ENCODE measurements at places on chromosomes 2 and 18.

DNA sequence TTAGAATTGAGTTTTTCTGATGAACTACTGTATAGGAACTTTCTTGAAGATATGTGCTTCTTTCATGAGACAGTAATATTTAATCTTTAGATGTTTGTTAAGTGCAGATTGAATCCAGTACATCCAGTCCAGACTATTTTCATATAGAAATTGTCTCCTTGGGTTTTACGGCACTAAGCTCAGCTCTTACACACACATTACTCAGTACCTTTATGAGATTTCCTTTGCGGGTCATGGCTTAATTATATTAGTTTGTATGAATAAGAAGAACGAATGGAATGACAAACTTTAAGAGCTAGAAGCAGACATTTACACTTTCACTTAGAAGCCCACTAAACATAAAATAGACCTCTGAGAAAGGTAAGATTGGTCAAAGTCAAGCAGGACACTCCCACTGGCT lies 223.3 kb upstream of the THUMPD2 start:
- no peak overlapping the region for H3K27ac ChIP-seq
- no peaks in the 10 kb centered on the region for H3K27me3 ChIP-seq
- H3K4me3 ChIP-seq = no peak overlapping the region

DNA sequence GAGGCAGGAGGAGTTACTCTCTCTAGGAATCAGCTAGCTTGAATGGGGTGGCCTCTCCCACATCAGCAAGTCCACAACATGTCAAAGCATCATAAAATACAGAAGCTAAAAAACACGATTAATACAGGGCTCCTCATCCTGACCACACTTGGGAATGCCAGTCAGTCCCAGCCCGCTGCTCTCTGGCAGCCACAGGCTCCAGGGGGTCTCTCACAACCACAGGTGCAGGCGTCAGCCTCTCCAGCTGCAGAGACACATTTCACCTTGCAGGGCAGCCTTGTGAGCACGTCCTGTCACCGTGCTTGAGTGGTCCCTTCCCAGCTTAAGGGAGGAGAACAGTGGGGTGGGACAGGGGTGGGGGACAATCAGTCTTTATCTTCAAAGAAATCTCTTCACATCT lies 137.4 kb upstream of the SH3BP4 start:
- H3K4me1 ChIP-seq = no peaks in the 10 kb centered on the region
- H3K27me3 ChIP-seq = no peaks in the 10 kb centered on the region
- H3K36me3 ChIP-seq = no peaks in the 10 kb centered on the region

DNA sequence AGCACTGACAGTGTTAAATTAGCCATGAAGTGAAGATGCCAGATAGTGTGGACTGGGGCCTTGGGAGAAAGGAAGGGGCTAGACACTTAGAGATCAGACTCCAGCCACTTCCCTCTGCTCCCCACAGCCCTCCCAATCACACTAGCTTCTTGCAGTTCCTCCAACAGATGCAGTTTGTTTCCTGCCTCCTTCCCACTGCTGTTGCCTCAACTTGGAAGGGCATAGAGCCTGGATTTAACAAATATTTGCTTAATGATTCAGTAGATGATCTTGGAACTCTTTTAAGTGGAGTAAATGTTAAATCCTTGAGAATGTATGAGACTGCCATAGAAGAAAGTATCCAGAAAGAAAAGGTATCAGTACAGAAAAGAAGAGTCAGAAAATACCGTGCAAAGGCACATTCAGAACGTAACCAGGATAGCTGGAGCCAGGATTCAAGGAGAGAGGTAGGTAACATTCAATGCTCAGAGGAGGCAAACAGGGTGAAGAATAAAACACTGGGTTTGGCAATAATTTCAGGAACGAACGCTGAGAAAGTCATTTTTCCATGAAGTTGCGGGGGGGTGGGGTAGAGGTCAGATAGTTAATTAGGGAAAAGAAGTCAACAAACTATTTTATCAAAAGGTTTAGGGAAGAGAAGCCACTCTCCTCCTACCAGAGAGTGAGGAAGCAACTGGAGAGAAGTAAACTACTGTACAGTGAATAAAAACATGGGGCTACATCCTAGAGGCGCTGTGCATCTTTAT lies 1.3 kb upstream of the BZW1 start:
- peak overlapping the region; percentile 99 for H3K27ac ChIP-seq
- peaks cover 24% of the 10 kb centered on the region for H3K36me3 ChIP-seq
- no peak for DNase-seq
- H3K4me1 ChIP-seq = peaks cover 27% of the 10 kb centered on the region

GRCh38 chr2:171293661-171294060 lies 133.0 kb upstream of the TLK1 start:
- H3K27ac ChIP-seq = no peak overlapping the region
- no peaks in the 10 kb centered on the region for H3K36me3 ChIP-seq
- H3K4me3 ChIP-seq = no peak overlapping the region
- H3K27me3 ChIP-seq = no peaks in the 10 kb centered on the region
- no peaks in the 10 kb centered on the region for H3K4me1 ChIP-seq

DNA sequence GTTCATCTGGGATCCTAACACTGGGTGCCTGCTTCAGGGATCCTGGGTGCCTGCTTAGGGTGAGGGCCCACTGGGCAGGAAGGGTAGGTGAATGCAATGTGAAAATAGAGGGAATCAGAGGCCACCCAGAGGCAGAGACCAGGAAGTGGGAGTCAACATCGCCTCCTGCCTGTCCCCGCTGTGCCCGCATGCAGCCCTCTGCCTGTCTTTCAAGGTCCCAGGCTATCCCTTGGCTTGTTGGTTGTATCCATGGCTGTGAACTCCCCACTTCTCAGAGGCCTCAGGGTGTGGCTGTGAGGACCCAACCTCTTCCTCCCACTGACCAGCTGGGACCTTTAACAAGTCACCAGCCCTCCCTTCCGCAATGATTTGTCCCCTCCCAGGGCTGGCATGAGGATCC lies 26.5 kb downstream of the PSD4 start:
- H3K27me3 ChIP-seq = no peaks in the 10 kb centered on the region
- no peaks in the 10 kb centered on the region for H3K36me3 ChIP-seq
- no peaks in the 10 kb centered on the region for H3K4me1 ChIP-seq
- DNase-seq = no peak
- no peak overlapping the region for H3K27ac ChIP-seq

DNA sequence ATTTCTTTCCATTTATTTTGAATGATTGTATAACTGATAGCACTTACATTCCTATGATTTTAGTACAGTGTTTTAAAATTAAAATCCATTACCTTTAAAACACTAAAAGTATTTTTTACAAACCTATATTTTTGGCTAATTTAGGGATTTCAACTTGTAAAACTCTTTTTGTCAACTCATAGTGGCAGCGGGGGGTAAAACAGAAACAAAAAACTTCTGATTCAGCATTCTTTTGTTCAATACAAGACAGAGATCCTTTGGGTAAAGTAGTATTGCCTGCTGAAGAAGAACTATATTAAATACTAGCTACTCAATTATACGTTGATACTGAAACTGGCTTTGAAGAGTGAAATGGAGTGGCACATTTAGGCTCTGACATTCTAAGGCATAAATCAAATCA lies 437.4 kb upstream of the CDH19 start:
- H3K36me3 ChIP-seq = no peaks in the 10 kb centered on the region
- no peak overlapping the region for H3K27ac ChIP-seq
- no peaks in the 10 kb centered on the region for H3K27me3 ChIP-seq
- no peak overlapping the region for H3K4me3 ChIP-seq

DNA sequence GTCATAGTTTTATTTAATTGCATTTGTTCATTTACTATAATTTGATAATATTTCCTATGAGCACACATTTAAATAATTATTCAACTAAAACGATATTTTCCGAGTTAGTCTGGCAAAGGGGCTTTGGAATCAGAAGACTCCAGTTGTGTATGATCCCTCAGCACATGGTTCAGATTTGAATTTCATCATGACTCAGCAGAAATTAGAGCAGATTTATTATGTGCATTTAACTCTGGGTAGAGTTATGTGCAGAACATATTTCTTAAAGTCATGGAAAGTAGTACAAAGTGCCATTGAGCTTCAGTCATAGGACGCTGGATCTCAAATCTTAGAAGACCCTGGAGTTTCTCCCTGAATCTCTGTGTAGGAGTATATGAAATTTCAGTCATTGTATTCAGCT lies 106.7 kb downstream of the ADCYAP1 start:
- H3K4me3 ChIP-seq = no peak overlapping the region
- DNase-seq = no peak
- no peaks in the 10 kb centered on the region for H3K36me3 ChIP-seq

DNA sequence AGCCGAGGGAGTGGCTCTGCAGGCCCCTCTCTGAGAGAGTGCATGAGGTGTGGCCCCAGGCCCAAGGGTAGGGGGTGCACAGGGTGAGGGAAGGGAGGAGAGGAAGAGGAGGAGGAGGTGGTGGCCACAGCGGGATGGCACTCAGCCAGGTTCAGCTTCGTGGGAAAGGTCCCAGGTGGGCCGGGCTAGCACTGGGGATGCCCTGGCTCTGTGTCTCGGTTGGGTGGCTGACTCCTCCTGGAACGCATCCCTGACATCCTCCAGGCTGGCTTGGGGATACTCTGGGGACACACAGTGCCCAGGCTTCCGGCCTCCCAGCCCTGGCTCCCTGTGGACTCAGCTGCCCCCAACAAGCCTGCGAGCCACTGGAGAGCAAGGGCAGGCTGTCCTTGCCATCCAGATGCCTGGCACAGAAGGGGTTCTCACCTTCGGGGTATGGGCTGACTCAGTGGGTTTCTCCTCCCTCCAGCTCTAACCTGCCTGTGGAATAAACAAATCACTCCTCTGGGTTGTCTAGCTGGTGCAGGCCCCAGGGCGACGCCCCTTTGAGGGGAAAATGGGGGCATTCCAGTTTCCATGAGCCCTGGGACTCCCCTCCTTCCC lies 582 bp upstream of the ZAP70 start:
- H3K27ac ChIP-seq = no peak overlapping the region
- no peaks in the 10 kb centered on the region for H3K36me3 ChIP-seq
- H3K4me3 ChIP-seq = no peak overlapping the region
- DNase-seq = no peak
- no peaks in the 10 kb centered on the region for H3K27me3 ChIP-seq
- H3K4me1 ChIP-seq = no peaks in the 10 kb centered on the region

- H3K4me3 ChIP-seq = no peak overlapping the region
- H3K27ac ChIP-seq = no peak overlapping the region
- no peak for DNase-seq
- no peaks in the 10 kb centered on the region for H3K27me3 ChIP-seq
- H3K36me3 ChIP-seq = no peaks in the 10 kb centered on the region
Measured at GRCh38 chr18:63757541-63757940, 17.7 kb upstream of the SERPINB7 start.

- no peak overlapping the region for H3K4me3 ChIP-seq
- H3K36me3 ChIP-seq = no peaks in the 10 kb centered on the region
- DNase-seq = peak; percentile 94
- H3K27me3 ChIP-seq = no peaks in the 10 kb centered on the region
Measured at GRCh38 chr2:38505779-38506178, 96.9 kb downstream of the HNRNPLL start.

DNA sequence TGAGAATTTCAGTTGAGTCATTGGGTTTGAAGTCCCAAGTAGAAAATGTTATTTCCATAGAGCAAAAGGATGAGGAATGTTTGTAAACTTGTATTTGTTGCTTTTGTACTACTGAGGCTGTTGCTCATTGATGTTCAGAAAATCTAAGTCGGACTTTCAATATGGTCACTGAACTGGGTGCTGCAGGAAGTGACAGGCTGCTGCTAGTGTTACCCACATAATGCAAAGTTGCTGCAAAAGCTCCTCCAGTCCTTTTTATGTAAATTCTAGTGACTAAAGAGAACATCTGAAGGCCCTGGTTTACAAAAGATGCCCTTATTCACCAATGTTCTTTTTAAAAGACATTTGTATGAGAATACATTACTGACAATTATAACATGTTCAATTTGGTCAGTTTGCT lies 131.1 kb upstream of the FAM98A start:
- no peaks in the 10 kb centered on the region for H3K27me3 ChIP-seq
- DNase-seq = no peak
- no peak overlapping the region for H3K27ac ChIP-seq
- no peaks in the 10 kb centered on the region for H3K36me3 ChIP-seq
- H3K4me1 ChIP-seq = no peaks in the 10 kb centered on the region
- no peak overlapping the region for H3K4me3 ChIP-seq
